ENCODE measurements at places on chromosomes 13 and 19.

- no peak for DNase-seq
Measured at GRCh38 chr13:35787937-35788336, 311.4 kb upstream of the MAB21L1 start.

DNA sequence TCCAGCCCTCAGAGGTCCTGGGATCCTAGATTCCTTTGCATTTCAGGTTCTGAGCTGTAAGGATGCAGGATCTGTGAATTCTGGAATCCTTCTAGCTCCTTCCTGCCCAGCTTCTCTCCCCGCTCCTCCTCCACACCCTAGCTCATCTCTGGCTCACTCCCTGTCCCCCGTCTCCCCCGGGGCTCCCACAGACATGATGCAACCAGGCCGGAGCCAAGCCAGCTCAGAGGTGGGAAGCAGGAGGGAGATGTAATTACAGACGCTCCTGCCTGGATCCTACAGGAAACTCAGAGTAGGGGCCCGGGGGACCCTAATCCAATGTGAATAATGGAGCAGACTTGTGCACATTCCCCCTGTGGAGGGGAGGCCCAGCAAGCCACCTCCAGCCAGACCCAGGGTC is 4.5 kb downstream of the GNG8 start:
- DNase-seq, result no peak

GRCh38 chr19:39212375-39212742 is 8.3 kb upstream of the SYCN start:
- peak; percentile 69 for DNase-seq

DNA sequence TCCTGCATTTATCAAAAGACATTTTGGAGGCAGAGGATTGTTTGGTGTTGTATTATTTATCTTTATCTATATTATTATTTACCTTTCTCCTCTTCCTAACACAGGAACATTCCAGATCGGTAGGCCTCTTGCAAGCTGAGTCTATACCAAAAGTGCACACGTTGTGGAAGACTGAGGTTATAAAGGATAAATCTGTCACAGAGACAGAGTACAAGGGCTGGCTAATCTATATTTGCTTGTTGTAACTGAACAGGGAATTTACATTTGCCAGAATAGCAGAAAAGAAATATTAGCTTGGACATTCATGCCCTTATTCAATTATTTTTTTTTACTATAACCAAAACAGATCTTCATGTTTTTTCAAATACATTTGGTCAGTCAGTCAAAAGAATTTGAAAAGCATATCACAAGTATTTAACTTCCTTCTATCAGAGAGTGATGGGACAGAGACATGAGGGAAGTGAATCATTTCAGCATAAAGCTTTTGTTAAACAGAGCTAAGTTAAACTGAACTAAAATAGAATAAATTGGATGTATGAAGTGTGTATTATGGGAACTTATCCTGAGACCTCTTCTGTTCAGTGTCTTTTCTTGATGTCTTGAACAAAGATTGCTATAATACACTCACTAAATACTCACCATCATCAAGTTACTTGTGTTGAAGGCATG is 352.5 kb downstream of the DNAJC15 start:
- no peak for DNase-seq

DNA sequence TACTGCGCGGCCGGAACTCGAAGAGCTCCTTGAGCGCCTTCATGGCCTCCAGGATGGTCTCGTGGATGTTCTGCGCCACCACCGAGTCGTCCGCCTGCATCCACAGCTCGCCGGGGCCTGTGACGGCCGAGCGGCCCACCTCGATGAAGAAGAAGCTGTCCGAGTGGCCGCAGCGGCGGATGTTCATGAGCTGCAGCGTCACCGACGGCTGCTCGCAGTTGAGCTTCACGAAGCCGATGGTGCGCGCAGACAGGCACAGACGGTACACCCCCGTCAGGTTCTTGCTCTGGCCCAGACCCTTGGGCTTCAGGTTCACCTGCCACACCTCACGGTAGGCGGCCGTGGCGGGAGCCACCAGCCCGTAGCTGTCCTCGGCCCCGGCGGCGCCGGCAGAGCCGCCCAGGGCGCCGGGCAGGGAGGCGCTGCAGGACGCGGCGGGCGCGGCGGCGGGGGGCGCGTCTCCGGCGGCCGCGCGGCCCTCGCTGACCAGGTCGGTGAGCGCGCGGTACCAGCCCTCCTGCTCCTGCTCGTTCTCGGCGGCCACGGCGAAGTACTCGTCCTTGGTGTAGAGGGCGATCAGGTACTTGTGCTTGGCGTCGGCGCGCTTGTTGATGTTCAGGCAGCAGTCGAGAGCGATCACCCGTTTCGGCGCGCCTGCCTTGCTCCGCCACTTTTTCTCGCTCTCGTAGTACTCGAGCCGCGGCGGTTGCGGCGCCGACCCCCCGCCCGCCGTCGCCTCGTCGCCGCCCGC is 1.1 kb downstream of the IRS2 start:
- DNase-seq, result peak; percentile 36

- DNase-seq, result no peak
Measured at GRCh38 chr19:58089846-58090245, 8.2 kb downstream of the ZSCAN18 start.

DNA sequence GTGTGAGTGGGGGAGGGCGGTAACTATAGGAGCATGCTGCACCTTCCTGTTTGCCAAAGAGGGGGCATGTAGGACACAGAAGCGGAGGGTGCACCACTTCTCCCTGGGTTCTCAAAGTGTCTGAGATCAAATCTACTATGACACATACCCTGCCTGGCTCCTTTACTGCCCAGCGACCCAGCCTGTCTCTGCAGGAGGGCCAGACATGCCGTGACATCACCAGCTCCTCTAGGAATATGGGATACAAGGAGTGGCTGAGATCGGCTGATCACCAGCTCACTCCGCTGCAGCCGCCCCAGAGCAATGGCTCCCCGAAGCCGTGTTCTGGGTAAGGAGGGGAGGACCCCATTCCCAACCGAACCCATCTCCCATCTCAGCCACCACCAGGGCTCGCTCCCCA is 16.4 kb upstream of the IGFL1 start:
- no peak for DNase-seq

- DNase-seq, result no peak
Measured at GRCh38 chr13:63117710-63118109, 1702.1 kb upstream of the PCDH20 start.

DNA sequence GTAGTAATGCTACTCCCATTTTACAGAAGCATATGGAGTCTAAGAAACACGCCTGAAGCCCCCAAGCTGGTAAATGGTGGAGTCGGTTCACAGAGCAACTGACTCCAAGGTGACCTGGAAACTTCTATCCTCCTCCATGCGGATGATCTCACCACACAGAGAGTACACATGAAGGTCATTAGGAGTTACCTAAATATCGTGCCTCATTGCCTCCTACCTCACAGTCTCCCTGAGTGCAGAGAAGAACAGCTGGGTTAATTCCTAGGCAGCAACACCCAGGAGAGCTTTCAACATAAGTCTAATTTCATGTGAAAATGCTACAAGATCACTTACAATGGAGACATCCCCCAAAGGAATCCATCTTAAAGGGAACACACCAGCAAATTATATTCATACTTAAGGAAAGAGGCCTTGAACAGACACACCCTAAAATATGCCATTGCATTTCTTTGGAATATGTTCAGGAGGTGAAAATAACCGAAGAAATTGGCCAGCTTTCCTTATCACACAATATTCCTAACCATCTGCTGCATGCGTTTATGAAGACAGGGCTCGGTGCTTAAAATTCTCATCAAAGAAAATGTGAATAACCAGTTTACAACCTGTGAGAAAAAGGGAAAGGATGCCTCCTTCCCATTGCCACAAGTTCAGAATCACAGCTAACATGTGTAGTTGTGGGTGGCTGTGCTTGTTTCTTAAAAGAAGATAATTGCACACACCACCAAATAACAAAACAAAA is 203.6 kb upstream of the NBEA start:
- DNase-seq, result no peak

DNA sequence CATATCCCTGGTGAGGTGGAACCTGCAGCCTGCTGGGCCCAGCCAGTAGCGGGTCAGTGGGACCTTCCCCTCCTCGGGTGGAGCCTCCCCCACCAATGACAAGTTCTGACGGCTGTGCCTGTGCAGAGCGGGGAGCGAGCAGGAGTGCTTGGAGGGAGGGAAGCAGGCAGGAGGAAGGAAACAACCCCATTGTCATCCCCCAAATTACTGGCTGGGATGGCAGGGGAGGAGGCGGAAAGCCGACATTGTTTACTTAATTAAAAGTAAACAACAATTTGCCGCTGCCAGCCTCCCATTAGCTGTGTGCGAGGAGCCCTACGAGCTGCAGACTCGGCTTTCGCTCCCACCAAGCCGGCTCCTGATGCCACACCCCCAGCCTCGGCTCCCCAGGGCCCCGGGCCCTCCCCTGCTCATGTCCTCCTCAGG is 45.5 kb downstream of the LYL1 start:
- no peak for DNase-seq

DNA sequence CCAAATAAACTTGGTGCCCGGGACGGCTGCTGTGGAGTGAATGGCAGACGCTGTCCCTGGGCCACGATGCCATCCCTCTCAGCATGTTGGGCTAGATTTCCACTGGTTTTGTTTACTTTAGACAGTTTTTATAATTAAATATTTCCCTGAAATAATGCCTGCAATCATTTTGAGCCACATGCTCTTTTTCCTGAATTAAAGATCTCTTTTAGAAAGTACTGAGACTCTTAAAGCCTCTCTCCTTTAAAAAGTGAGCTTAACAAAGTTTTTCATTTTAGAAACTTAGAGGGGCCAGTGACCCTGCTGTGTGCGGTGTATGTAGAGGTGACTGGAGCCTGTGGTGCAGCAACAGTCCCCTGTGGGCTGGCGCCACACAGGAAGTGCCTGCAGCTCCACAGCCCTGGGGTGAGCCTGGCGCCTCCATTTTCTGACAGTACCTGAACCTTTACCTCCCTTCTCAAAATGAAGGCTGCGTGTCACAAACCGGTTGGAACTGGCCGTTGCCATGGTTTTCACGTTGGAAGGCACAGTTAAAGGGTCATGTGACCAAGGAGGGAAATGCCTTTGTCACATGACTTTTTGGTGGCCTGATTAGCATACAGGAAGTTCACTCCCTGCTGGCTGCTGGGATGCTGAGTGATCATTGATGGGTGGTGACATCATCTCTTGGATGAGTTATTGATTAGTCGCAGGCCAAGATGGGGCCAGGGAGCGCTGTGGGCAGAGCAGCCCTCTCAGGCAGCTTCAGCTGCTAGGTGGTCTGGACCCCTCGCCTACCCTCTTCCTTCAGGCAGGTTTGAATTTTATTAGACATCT is 26.3 kb downstream of the TSSK6 start:
- DNase-seq, result peak; percentile 98

DNA sequence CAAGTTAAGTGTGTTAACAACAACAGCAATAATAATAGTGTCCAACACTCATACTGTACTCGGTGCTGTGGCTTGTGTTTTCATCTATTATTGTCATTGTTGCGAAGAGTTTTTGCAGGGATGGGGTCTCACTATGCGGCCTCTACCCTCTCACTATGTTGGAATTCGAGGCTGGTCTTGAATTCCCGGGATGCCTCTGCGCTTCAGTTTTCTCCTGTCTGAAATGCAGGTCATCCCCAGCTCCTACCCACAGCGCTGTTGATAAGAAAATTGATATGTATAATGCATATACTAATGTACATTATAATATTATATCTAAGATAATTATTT is 4.9 kb upstream of the SBK3 start:
- no peak for DNase-seq

Measured in CD4-positive, alpha-beta T cell treated with Interleukin-21 for 1 hour (primary cell).